ENCODE measurements at places on chromosomes 6 and 20. TPM values are rescaled to one million over a fixed set of nuclear protein-coding genes. Genes with fewer than 3 reads are reported as not detected.

- no peak for DNase-seq
Observed at GRCh38 chr6:16420337-16420714, 181.9 kb downstream of the GMPR start.

VSX1 gene
- total RNA-seq, result not detected

GRCh38 chr20:23782366-23782983 lies 31.7 kb upstream of the CST1 start:
- DNase-seq, result peak; percentile 33

CGA gene
- total RNA-seq, result not detected

EPPIN gene
- not detected for total RNA-seq

FOXS1 gene
- total RNA-seq, result not detected

SRSF12 gene
- 0.10 TPM for total RNA-seq

DNA sequence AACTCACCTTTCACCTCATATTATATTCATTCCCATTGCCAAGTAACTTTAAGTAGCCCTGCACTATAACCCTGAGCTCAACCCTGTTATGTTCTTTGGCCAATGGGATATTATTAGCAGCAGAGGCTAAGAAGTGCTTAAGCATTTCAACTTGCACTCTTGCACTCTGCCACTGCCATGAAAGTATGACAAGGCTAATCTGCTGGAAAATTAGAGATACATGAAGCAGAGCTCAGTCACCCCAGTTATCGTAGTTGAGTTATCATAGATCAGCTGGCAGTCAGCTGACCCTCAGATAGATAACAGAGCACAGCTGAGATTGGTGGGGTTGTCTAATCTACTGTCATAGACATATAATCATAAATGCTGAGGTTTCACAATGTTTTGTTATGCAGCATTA lies 209.4 kb upstream of the RUNX2 start:
- DNase-seq, result no peak

GRCh38 chr6:111653979-111654378 lies 48.3 kb upstream of the TRAF3IP2 start:
- no peak for DNase-seq

RIMS1 gene
- total RNA-seq, result not detected

DNA sequence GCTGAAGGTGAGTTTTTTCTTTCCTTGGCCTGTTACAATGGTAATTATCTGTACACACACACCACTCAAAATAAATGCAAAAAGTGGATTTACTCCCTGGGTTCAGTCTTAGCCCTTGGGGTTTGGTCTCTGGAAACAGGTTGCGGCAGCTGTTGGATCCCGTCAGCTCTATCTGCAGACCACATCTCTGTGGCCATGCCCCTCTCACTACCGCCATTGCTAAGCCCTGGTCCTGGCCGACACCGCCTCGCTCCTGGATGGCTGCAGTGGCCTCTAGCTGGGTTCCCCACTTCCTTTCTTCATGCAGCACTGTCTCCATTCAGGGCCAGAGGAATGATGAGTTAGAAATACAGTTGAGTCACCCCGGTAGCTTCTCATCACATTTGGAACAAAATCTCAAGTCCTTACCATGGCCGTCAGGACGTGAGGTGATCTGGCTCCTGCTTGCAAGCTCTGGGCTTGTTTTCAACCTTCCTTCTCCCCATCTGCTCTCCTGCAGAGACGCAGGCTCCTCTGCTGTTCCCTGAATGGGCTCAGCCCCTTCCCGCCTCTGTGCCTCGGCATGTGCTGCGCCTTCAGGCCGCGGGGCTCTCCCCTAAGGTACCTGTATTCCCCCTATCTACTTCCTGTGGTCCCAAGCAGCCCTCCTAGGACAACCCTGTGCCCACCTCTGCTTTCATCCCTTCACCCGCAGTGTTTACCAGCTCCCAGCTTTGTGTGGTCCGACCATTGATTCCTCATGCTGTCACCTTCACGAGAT lies 38.0 kb downstream of the EFCAB8 start:
- DNase-seq, result no peak

GRCh38 chr6:14072084-14072483 lies 45.5 kb upstream of the CD83 start:
- peak; percentile 42 for DNase-seq

DNA sequence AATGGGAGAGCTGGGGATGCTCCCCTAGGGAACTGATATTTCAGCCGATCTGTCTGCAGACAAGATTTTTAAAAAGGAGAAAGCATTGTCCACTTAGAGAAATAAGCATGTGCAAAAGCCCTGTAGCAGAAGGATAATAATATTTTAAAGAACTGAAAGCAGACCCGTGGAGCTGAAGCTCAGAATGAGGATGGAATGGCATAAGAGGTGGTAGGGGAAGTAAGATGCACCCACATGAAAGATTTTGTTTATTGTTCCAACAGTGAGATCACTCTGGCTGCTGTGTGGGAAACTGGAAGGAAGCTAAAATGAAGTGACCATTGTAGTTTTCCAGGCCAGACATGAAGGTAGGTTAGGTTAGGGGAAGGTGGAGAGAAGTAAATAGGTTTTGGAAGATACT lies 266.4 kb upstream of the PRDM1 start:
- DNase-seq, result no peak

ZSCAN23 gene
- 0.83 TPM for total RNA-seq

GRCh38 chr6:11021714-11022113 lies 22.4 kb downstream of the ELOVL2 start:
- no peak for DNase-seq

DNA sequence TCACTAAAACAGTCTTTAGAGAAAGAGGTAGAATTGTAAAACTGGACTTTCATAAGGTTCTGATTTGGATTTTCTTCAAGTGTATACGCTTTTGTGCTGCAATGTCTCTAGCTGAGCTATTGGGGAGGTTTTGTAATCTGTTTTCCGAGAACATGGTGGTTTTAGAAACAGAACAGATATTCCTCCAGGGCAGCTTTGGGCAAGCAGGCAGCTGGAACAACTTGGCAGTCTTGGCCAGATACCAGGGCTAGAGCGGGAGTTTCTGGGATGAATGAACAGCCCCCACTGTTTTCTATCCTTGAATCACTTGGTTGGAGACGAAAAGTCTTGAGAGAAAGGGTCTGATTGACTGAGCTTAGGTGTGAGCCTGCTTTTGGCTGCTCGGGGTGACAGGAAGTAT lies 17.1 kb upstream of the ARMC2 start:
- DNase-seq, result no peak

- DNase-seq, result no peak
Observed at GRCh38 chr20:38173237-38174156, 8.4 kb upstream of the TGM2 start.

LTB gene
- 161 TPM for total RNA-seq

Data from activated CD4-positive, alpha-beta memory T cell treated with anti-CD3 and anti-CD28 coated beads for 36 hours (primary cell).